ENCODE measurements at places on chromosomes 12 and 14. TPM values are rescaled to one million over a fixed set of nuclear protein-coding genes. Genes with fewer than 3 reads are reported as not detected.

GSKIP gene
- total RNA-seq = 38.6 TPM

IL23A gene
- total RNA-seq = 0.17 TPM

KLRC2 gene
- total RNA-seq = 0.22 TPM

DNA sequence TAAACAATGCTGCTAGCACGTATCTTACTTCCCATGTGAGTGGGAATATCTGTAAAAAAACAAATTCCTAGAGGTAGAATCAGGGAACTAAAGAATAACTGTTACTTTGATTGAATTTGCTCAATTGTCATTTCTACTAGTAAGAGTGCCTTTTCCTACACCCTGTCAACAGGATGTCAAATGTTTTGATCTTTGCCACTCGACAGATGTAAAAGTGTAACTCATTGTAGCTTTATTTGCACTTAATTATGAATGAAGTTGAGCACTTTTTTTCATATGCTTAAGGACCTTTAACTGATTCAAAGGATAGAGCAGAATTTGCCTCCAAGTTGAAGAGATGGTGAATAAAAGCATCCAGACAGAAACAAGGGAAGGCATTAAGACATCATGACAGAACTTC is 104.5 kb downstream of the PPP1R12A start:
- no peak for DNase-seq

DNA sequence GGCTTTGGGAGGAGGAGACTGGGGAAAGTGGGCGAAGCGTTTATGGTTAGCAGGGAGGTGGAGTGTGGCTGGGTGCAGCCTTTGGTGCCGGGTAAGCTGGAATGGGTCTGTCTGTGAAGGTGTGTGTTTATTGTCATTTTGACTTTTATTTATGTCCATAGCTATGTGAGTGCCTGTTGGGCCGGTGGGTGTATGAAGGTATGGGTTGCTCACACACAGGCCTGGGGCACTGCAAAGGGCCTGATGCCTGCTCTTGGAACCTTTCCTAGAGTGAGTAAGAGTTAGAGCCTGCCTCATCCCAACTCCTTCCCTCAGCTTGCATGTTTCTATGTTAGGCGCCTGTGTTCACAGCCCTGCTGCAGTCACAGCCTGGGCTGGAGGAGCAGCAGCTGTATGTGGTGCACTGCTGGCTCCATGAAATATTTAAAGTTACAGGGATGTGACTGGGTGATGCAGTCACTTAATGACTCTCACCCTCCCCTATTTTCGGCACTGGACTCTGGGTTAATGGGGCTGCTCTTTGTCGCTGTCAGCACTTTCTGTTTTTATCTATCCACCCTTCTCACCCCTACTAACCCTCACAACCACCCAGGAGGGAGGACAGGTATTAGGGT is 2.6 kb upstream of the PPP1R1A start:
- no peak for DNase-seq

- no peak for DNase-seq
Observed at GRCh38 chr12:49189731-49190716, 1.1 kb upstream of the TUBA1A start.

All from NCI-H460 (cell line).